ENCODE measurements at places on chromosomes 3 and 15.

DNA sequence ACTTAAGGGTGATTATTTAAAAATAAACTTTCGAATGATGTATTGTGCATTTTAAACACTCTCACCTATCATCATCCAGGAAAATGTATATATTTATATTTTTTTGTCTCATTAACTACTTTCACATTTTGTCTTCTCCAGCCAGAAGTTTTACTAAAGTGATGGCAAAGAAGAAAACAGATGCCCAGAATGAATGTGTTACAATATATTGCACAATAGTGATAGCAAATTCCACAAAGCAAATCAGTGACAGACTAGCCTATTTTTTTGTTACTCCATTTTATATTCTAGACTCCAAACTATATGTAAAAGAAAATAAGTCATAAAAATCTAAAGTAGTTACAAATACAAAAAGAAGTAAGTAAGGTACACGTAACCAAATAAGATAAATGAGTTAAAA is 414.7 kb downstream of the EPHA3 start:
- no peak for DNase-seq

DNA sequence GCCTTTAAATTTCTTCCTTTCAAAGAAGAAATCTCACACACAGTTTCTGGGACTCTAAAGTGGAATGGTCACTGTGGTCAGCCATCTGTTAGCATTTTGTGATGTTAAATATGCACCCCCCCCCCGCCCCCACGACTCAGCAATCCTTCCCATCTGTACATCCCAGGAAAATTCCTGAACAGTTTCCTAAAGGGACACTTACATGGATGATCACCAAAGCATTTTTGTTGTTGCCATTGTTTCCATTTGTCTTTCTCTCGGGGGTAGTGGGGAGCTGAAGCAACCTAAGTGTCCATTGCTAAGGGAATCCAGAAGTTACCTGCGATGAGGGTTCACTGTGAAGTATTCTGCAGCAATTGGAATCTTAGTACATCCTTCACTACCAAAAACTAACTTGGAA is 71.4 kb downstream of the TAFA4 start:
- no peak for DNase-seq

GRCh38 chr3:28036599-28037575 is 204.5 kb upstream of the CMC1 start:
- DNase-seq = no peak

- DNase-seq = no peak
Observed at GRCh38 chr3:146128939-146129338, 32.0 kb downstream of the PLOD2 start.

- no peak for DNase-seq
Observed at GRCh38 chr3:113179235-113179824, 32.0 kb upstream of the BOC start.
